Purkinje cell (primary cell): ENCODE measurements at places on chromosomes 7 and 10. TPM values are rescaled to one million over a fixed set of nuclear protein-coding genes. Genes with fewer than 3 reads are reported as not detected.

Gene PODXL
- 1.8 and 1.9 TPM in 2 replicates for polyA plus RNA-seq

Gene APBB1IP
- polyA plus RNA-seq = not detected in 2 replicates

Gene STEAP1B
- polyA plus RNA-seq = 0.64 and 6.0 TPM in 2 replicates

Gene GIMAP5
- 1.3 TPM in 1 of 2 replicates, not detected in the other for polyA plus RNA-seq

Gene ACSM6
- polyA plus RNA-seq = not detected in 2 replicates
